CD4-positive, CD25-positive, alpha-beta regulatory T cell (primary cell): ENCODE measurements at places on chromosomes 3 and 15.

DNA sequence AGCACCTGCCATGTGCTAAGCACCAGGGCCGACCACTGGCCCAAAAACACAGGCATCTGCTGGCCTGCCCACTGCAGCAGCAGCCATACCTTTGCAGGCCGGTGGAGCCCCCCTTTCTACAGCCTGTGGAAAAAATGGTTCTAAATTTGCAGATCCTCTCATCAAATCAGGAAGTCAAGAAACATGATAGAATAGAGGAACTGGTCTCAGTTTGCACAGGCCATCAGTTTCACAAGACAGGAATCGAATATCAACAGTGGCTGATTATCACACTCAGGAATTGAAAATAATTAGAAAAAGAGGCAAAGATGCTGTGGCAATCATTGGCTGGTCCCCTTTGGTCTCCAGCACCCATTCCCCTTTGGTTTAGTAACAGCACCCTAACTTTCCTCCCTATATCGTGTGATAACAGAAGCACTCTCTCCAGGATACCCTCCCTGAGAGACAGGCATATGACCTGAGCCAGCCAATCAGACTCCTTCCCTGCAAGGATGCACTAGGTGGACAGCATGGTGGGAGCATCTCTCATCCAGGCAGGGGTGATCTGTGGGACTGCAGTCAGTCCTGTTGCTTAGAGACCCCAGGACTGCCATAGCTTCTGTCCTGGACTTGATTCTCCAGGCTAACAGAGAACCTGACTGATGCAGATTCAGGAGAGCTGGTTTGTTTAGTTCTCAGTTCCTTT is 3.5 kb upstream of the PAK6 start:
- DNase-seq: no peak

DNA sequence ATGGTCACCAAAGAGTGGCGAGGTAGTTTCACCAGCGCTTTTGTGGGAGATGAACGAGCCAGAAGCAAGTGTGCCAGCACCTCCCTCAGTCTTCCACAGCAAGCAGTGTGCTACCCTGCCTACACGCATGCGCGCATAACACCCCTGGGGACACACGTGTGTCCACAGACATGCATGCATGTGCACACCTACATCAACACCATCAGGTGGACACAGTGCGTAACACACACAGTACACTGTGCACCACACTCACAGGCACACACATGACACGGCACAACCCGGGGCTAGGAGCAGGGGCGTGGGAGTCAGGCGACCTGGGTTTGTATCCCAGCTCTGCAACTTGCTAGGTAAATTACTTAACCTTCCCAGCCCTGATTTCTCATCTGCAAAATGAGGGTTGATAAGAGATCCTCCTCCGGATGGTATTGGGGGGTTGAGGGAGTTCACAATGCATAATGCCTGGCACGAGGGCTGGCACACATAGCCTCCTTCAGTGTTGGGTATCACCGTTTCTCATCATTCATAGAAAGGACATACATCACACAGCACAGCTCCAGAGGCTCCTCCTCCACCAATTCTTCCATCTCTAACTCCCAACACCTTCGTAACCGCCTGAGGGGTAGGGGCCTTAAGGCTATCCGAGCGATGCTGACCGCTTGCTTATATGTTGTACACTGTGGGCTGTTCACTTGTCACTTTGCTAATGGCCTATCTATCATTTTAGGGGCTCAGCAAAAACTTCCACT is 174.9 kb downstream of the SMAD6 start:
- DNase-seq: no peak

GRCh38 chr3:24605511-24606028 is 110.9 kb upstream of the THRB start:
- no peak for DNase-seq

GRCh38 chr3:67804089-67804488 is 149.7 kb upstream of the SUCLG2 start:
- no peak for DNase-seq

DNA sequence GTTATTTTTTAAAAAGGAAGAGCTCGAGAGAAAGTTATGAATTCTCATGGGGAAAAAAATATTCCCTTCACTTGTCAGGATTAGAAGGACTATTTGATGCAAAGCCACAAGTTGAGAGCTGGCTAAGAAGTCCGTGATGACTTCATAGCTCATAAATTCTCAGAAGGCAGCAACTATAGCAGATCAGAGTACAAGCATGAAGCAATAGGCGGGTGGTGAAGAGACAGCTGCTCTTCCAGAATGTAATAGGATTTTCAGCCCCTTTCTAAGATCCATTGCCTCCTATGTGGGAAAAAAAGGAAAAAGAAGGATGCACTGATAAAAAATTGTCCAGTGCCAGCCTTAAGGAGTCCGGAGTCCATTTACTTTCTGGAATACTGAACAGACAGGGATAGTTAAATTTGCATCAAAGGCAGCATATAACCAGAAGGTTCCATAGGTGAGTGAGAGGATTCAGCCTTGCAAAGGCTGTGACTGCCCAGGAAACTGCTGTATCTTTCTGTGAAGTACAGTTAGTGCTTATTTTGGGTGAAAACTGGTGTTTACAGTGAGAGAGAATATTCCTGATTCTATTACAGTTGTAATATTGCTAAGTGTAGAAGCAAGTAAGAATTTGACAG is 929.5 kb upstream of the ALCAM start:
- no peak for DNase-seq

- no peak for DNase-seq
These were observed 565.9 kb downstream of the PDCD6IP start for GRCh38 chr3:34364335-34364734.

GRCh38 chr15:39299486-39300267 is 281.2 kb upstream of the THBS1 start:
- no peak for DNase-seq

DNA sequence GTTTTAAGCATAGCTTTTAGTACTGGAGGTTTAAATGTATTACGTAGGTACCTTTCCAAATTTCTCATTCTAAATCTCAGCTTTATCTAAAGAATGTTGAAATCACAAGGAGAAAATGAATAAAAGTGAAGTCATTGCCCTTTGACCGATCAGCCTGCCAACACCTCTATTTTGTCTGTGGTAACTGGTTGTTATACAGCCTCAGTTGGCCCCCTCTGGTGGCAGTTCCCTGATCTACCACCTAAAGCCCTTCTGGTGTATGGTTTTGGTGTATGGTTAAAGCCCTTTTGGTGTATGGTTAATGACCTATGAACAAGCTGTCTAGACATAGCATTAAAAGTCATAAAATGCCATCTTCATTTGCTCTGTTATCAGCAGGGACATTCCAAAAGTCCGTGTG is 378.2 kb upstream of the AZI2 start:
- no peak for DNase-seq

DNA sequence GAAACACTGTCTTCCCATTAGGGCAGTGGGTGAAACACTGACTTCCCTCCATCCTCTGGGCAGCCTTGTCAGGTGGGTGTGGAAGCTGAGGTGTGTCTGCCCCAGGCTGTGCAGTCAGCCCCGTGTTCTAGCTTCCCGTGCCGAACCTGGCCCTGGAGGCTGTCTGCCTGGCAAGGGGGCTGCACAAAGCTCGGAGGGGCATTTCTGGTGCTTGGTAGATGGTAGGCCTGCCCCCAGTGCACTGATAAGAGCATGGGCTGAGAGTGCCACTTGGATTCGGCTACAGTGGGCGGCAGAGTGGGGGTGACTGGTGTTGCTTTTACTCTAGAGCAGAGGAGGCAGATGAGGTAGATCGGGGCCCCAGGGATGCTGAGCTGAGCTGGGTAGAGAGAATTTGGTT is 21.3 kb downstream of the IGF1R start:
- no peak for DNase-seq

DNA sequence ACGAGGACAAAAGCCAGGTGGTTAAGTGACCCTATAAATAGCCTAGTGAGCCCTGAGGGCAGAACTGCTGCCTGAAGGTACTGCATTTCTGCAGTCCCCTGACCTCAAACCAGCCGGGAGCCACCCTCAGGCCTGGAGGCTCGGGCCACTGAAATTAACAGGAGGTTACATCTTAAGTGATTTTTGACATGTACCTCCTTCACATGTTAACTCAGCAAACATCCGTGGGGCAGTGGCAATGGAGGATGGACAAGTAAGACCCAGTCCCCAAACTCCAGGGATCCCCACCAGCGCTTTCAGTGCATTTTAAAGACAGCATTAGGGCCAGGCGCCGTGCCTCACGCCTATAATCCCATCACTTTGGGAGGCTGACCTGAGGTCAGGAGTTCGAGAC is 26.2 kb downstream of the PSTPIP1 start:
- no peak for DNase-seq

- DNase-seq: no peak
These were observed 69.9 kb downstream of the SEC22A start for GRCh38 chr3:123271466-123272159.

GRCh38 chr15:36218991-36219390 is 360.4 kb upstream of the CDIN1 start:
- no peak for DNase-seq

DNA sequence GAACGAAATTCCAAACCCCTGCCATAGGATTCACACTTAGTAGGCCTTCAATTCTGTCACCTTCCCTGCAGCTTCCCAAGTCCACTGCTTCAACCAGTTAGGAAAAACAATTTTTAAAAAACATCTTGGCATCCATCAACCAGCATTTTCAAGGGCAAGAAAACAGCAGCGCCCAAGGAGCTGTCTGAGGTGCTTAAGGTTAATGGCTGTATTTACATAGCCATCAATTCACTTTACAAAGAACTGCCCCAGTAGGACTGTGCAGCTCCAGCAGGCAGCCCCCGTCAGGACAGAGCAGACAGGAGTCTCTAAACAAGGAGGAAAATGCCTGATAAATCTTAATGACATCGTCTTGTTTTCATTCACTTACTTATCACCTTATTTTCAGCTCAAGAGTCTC is 13.3 kb downstream of the TAFA4 start:
- no peak for DNase-seq

GRCh38 chr3:188166441-188166840 is 12.5 kb downstream of the LPP start:
- DNase-seq: no peak

DNA sequence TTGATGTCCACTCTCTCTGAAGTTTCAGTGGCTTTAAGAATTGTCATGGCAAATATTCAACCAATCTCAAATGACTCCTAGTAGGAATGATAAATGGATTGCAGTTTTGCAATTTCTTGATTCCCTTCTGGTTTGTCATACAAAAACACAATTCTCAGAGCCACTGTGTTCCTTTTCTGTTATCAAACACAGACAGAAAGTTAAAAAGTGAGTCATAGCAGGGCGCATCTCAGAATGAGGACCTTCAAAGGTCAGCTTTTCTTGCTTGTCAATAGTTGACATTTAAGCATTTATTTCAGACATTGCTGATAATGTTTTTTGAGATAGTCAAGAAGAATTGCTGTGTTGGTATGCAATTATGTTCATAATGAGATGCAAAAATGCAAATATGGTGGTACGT is 405.9 kb downstream of the NR2F2 start:
- DNase-seq: no peak

GRCh38 chr3:160038862-160039562 is 50.4 kb downstream of the IL12A start:
- no peak for DNase-seq

- DNase-seq: no peak
These were observed 16.4 kb downstream of the PRR23E start for GRCh38 chr3:127209155-127209839.

DNA sequence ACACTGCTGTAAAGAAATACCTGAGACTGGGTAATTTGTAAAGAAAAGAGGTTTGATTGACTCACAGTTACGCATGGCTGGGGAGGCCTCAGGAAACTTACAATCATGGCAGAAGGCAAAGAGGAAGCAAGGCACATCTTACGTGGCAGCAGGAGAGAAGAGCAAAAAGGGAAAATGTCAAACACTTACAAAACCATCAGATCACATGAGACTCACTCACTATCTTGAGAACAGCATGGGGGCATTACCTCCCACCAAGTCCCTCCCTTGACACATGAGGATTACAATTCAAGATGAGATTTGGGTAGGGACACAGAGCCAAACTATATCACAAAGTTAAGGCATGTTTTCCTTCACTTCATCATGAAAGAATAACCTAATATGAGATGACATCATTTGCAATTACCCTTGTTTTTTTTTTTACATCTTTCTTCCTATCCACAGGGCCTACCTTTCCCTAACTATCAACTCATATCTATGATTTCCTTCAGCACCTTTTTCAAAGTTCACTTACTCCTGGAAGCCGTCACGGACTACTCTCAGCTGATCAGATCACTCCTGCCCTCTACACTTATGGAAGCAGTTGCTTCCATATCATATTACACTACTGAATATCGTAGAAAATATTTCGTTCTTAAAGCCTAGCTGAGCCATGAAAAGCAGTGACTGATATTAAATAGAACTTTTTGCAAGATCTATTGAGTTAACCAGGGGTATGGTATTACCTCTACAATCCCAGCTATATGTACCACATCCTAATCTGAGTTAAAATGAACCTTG is 25.5 kb upstream of the ATP8B4 start:
- no peak for DNase-seq
